Posterior cingulate gyrus (tissue), 11 donors: ENCODE measurements at places on chromosomes 3 and 15.

GRCh38 chr15:64842096-64842939 is 603 bp downstream of the PLEKHO2 start:
- DNase-seq = no peak

DNA sequence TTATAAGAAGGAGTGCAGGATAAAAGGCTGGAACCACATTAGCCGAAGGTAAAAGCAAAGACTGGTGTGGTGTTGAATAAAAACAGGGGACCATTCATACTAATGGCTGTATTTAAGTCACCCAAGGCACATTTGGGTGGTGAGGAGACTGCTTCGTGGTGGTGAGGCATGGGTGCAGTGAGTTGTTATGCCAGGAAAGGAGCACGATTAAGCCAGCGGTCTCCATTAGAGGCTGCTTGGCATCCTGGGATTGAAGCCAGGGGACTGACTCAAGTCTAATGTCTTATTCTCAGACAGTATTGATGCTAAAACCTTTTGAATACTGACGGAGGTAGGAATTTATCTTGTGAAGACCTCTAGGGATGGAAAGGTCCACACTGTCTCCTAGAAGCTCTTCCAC is 21.9 kb downstream of the FEM1B start:
- peak; percentile 12 for DNase-seq

DNA sequence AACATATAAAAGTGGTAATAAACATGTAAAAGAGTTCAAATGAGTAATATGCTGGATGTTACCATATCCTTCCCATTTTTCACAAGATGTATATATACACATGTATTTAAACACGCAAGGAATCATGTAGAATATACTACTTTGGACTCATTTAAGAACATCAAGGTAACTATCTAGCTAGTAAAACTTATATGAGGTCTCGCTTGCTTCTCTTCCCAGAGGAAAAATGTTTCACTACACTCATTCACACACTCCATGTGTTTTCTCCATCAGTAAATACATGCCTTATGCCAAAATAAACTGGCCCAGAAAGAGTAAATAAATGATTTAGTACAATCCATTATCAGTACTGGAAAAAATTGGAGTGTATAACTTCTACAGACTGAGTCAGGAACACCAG is 229.2 kb upstream of the MME start:
- DNase-seq = no peak

DNA sequence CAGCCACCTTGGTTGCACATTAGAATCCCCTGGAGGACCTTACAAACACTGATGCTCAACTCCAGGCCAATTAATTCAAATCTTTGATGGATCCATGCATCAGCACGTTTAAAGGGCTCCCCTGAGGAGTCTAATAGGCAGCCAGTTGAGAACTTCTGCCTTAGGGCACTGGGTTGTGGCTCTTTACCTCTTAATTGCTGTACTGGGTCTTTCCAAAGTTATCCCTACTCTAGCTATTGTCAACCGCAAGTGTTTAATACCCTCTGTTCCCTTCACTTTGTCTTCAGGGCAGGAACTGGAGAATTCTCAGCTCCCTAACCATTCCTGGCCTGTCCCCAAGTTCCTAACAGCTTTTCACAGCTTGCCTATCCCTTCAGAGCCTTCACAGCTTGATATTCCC is 15.0 kb upstream of the FAM174B start:
- DNase-seq = no peak

DNA sequence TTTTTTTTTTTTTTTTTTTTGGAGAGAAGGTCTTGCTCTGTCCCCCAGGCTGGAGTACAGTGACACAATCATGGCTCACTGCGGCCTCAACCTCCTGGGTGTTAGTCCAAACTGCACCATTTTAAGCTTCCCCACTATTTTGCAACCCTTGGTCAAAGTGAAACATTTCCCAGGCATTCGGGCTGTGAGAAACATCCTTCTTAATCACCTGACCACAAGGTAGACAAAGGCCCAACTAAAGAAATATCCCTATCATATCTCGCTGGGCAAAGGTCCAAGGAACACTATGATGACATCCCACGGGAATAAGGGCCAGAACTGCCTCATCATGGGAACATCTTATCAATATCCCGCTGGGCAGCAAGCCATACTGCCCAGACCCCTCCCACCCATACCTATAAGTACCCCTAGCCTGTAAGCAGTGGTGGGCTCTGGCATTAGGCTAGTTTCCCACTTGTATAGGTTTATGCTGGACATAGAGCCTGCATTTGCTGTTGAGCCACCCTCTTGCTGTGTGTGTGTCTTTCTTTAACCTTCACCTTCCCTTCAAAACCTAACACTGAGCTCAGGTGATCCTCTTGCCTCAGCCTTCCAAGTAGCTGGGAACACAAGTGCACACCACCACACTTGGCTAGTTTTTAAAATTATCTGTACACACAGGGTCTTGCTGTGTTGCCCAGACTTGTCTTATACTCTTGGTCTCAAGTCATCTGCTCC is 95.2 kb downstream of the SEMA5B start:
- no peak for DNase-seq

- peak; percentile 74 for DNase-seq
Observed at GRCh38 chr3:12884186-12884680, 42.9 kb upstream of the RPL32 start.

DNA sequence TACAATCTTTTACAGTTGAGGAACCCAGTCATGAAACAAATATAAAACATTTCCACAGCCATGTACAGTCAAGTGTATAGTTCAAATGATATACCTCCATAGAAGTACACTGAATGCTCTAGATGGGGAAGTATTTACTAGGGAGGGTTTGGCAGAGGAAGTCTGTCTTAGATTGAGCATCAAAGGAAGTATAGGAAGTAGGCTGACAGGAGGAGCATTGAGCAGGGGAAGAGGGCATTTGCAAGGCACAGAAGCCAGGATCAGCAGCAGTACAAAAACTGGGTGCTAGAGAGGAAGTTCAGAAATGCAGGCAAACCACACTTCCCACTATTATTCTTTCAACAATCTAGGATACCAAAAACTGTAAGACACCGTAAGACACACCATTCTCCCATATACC is 122.6 kb downstream of the ANO10 start:
- DNase-seq = no peak

DNA sequence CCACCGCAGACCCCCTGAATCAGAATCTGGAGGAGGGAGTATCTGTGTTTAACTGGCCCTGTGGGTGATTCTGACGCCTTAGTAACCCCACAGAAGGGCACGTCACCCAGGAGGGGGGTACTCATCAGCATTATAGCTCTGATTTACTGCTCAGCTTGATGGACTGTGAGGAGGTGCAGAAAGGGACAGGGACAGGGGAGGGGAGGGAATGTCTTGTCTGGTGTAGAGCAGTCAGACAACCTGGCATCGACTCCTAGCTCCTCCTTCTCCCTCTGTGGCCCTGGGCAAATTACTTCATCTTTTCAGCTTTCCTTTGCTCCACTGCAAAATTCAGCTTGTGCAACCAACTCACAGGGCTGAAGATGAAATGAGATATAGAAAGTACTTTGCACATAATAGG is 42.3 kb upstream of the GLCE start:
- DNase-seq = no peak

DNA sequence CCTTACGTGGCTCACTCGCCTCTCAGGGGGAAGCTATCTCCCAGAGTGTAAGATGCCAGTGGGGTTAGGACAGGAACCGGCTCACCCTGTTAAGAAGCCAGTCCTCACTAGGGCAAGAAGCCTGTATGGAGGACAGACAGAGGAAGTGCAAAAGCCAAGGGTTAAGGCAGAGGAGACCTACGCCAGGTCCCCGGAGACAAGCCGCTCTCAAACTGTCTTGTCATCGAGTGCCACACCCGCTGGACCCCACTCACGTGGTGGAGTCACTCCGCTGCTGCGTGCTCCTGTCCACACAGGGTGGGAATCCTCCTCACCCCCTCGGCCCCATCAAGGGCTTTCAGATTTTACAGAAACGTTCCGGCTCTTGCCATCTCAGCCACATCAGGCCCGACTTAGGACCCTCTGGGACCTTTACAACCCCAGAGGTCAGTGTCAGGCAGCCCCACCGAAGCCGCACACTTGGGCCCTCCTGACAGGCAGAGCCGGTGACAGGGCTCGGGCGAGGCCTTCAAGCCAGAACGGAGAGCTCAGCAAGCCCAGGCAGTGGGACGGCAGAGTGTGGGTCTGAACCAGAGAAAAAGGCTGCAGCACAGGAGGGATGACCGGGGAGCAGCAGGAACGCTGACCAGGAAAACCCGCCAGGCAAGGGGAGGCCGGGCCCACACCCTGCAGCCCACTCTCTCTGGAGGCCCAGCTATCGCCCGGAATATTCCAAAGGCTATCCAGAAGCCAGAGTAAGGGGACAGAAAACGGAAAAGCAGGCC is 61.7 kb downstream of the XXYLT1 start:
- peak; percentile 64 for DNase-seq

DNA sequence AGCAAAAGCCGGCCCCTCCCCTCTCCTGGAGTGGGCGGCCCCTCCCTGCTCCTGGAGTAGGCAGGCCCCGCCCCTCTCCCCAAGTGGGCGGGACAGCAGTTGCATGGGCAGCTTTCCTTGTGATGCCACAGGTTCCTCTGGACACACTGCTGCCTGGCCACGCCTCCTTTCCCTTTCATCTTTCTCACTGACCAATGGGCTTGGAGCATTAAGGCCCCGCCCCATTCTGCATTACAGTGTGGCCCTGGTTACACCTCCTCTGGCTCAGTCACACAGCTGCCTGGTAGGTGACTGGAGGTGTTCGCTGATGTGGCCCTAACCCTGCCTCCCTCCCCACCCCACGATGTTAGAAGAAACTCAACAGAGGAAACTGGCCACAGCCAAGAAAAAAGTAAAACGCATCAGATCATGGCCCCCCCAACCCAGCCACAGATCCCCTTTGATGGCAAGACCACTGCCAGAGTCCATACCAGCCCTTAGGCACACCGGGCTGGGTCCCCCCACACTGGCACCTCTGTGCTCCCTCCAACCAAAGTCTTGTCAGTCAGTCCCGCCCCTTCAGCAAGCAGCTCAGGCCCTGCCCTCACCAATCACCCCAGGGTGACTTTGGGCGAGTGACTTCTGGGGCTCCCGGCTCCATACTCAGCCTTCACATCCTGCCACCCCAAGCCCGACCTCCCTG is 84.3 kb downstream of the ADAMTS7 start:
- DNase-seq = no peak

DNA sequence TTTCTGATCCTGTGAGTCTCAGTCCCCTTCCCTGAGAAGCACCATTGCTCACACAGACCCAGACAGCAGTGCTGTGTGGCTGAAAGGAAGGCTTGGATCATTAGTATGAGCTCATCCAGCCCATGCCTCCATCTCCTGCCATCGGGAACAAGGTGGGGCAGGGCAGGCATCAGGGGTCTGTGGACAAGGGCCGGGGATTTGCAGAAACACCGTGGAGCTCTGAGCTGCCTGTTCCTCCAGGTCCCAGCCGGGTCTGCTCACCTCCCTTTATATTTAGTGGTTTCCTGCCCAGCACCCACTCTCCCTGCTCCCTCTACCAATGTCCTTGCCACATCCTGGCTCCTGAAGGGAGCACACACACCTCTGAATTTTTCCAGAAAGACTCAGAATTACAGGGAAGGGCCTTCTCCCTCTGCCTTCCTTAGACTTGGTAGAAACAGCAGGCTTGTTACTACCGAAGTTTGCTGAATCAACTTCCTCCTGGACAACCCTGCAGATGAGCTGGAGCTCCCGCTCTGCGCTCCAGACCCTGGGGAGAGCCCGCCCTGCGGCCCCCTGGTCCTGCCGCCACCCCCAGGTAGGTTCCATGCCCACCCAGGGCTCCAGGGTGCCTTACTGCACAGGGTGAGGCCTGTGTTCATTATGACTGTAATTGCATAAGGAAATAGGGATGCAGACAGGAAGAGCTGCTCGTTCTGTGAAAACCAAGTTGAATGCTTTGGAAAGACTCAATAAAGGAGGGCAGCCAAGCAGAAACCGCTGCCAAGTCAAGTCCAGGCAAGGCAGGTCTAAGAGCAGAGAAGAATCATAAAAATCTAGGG is 128.1 kb downstream of the NSMCE3 start:
- DNase-seq = no peak

- no peak for DNase-seq
Observed at GRCh38 chr3:148227534-148227933, 470.2 kb upstream of the AGTR1 start.

DNA sequence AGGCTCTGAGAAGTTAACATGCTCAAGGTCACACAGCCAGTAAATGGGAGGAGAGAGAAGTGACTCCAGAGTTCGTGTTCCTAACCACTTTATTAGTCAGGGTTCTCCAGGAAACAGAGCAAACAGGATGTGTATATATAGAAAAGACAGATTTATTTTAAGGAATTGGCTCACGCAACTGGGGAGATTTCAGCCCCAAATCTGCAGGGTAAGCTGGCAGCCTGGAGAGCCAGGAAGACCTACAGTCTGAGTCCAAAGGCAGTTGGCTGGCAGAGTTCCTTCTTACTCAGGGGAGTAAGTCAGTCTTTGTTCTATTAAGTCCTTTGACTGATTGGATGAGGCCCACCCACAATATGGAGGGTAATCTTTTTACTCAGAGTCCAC is 118.2 kb upstream of the PROK2 start:
- DNase-seq = no peak

- DNase-seq = no peak
Observed at GRCh38 chr3:11077466-11077865, 76.8 kb upstream of the HRH1 start.

- no peak for DNase-seq
Observed at GRCh38 chr3:51401735-51402134, 10.7 kb downstream of the RBM15B start.

- DNase-seq = no peak
Observed at GRCh38 chr15:87710406-87710805, 546.1 kb downstream of the NTRK3 start.

DNA sequence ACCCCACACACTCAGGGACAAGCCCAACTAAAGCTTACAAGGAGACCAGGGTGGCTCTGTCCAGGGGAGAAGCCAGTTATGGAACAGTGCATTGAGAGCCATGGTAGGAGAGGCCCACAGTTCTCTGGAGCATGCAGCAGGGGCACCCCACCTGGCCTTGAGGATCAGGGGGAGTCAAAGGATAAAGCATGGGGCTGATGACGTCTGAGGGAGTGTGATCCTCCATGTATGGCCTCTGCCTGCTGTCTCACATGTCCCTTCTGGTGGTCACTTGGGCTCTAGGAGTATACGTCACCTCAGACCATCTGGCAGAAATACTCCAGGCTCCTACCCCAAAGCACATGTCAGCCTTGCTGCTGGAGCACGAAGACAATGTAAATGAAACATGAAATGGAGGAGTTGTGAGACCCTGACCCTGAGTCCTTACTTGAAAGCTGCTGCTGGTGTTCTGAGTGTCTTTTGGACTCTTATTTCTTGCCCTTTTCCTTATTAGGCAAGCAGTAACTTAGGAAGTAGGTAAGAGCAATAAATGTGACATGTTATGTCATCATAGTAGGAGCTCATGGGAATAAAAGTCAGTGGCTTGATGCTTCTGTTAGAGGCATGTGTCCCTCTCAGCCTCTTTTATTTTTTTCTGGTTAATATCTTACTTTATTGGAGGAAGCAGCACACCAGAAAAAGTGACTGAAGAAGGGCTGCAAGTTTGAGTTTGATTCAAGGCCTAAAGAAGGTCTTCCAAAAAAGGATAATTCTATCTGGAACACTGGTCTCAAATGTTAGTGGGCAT is 15.5 kb downstream of the SRPRB start:
- DNase-seq = no peak

DNA sequence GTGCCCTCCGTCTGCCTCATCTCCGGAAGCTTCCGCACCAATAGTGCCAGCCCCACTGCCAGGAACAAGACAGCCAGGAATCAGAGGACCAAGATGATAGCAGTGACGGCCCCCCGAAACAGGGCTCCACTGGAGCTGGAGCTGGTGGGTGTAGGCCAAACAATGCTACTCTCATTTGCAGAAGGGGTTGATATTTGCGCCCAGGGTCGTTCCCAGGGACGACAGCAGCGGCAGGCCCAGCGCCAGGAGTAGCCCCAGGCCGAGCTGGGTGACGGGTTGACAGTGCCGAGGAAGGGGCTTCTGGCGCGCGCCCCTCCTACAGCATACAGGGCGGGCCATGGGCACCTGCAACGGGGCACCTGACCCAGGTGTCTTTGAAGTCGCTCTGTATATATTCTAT is 301.4 kb downstream of the CNTN6 start:
- DNase-seq = no peak
